ENCODE measurements at places on chromosomes 12 and 14. TPM values are rescaled to one million over a fixed set of nuclear protein-coding genes. Genes with fewer than 3 reads are reported as not detected.

DNA sequence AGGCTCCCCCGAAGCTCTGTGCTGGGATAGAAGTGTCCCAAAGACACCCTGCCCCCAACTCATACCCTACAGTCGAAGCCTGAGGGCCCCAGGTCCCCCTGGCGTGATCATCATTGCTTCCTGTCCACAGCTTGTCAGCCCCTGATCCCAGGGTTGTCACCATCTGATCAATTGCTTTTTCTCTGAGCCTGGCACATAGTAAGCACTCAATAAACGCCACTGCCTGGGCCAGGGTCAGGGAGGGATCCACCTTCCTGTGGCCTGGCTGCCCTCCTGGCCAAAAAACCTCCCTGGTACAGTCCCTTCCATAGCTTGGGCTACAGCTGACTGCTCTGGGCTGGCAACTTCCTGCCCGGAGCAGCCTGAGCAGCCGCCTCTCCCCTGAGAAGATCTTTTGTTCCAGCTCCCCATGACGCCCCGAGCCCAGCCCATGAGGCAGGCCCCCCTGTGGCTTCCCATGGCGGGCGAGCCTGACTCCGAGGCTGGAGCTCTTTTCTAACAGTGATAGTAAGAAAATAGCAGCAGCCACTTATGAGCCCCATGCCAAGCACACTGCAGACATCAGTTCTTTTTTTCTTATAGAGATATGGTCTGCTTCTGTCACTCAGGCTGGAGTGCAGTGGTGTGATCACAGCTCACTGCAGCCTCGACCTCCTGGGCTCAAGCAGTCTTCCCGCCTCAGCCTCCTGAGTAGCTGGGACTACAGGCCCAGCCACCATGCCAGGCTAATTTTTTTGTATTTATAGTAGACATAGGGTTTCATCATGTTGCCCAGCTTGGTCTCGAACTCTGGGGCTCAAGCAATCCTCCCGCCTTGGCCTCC is 6.5 kb downstream of the SH2B3 start:
- H3K27me3 ChIP-seq = no peaks in the 10 kb centered on the region
- peaks cover 67% of the 10 kb centered on the region for H3K4me1 ChIP-seq
- peak overlapping the region; percentile 58 for H3K27ac ChIP-seq
- peak overlapping the region; percentile 11 for H3K4me3 ChIP-seq

GRCh38 chr12:51534216-51535074 is 56.6 kb upstream of the SCN8A start:
- no peaks in the 10 kb centered on the region for H3K27me3 ChIP-seq
- no peak overlapping the region for H3K4me3 ChIP-seq
- H3K36me3 ChIP-seq = no peaks in the 10 kb centered on the region
- H3K4me1 ChIP-seq = peaks cover 38% of the 10 kb centered on the region
- DNase-seq = no peak
- H3K27ac ChIP-seq = no peak overlapping the region

DNA sequence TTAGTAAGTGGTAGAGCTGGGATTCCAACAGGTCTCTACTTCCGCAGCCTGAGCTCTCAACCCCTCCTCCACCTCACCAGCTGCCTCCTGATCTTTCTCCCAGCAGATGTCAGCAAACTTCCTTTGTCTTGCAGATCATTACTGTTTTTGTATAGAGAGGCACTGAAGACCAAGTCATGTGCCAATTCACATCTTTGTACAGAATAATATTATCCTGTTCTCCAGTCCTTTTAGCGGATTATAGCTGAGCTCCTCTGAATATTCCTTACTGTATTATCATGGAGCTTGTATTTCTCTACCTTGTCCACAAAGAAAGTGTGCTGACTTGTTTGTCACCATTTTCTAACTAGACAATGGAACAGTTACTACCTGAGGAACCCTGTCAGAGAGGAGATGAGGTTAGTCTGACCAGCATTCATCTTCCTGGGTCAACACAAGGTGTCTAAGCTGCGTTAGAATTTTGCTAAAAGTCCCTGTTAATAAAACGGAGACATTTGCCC is 142.3 kb upstream of the ARHGAP5 start:
- H3K4me1 ChIP-seq = peaks cover 46% of the 10 kb centered on the region
- DNase-seq = peak; percentile 51
- H3K36me3 ChIP-seq = no peaks in the 10 kb centered on the region
- H3K27me3 ChIP-seq = peaks cover 14% of the 10 kb centered on the region
- peak overlapping the region; percentile 21 for H3K4me3 ChIP-seq

KRT5 gene
- not detected for total RNA-seq

IAPP gene
- total RNA-seq = not detected

All from WTC11 (cell line).